ENCODE measurements at places on chromosomes 6 and 20.

DNA sequence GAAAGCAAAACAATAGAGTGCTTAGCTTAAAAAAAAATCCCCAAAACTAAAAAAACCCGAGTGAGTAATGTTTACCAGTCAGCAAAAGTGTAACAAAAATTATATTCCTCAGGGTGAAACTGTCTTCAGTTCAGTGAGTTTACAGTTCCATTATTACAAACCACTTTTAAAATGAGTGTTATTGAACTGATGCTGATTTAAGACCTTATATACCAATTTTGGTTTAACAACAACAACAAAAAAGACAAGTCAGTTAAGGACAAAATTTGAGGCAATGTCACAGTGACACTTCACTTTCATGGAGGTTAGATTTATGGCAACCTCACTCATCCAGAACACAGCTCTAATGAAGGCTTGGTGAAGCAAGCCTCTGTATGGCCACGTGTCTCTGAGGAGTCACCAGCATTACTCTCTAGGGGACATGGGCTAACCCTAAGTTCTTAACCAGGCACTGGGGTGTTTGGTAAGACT lies 630.8 kb downstream of the PHF3 start:
- no peak for DNase-seq

- DNase-seq = no peak
Measured at GRCh38 chr6:149270616-149271015, 46.9 kb upstream of the TAB2 start.

- no peak for DNase-seq
Measured at GRCh38 chr20:3045042-3045815, 623 bp upstream of the MRPS26 start.

- no peak for DNase-seq
Measured at GRCh38 chr6:100468016-100468622, 3.4 kb upstream of the SIM1 start.

DNA sequence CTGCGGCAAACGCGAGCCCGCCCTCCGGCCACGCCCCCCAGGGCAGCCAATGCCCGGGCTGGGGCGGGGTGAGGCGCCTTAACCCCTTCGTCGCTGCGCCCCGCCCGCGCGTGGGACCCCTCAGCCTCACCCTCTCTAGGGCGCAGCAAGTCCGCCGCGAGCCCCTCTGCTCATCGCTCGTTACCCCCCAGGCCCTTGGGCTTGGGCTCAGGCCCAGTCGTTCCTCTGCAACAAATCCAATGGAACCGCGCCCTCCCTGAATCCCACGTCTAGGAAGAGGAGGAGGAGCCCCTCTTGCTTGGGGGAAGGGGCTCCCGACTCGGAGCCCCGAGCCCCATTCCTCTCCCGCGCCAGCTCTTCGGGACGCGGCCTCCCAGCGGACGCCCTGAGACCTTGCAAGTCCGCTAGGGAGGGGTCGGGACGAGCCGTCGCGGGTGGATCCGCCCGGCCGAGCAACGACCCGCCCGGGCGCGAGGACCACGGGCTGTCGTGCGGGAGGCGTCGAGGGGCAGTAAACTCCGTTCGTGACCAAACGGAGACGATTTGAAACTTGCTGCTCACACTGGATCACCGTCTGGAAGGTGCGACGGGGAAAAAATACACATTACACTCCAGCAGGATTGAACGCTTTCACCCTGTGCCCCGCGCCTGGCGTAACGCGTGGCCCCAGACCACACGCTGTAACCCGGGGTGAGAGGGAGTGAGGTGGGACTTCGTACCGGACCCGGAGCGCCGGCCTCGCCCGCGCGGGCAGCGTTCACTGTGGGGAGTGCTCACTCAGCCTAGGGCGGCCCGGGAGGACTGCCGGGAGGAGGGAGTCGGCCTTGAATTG lies 477 bp upstream of the LZTS3 start:
- no peak for DNase-seq

DNA sequence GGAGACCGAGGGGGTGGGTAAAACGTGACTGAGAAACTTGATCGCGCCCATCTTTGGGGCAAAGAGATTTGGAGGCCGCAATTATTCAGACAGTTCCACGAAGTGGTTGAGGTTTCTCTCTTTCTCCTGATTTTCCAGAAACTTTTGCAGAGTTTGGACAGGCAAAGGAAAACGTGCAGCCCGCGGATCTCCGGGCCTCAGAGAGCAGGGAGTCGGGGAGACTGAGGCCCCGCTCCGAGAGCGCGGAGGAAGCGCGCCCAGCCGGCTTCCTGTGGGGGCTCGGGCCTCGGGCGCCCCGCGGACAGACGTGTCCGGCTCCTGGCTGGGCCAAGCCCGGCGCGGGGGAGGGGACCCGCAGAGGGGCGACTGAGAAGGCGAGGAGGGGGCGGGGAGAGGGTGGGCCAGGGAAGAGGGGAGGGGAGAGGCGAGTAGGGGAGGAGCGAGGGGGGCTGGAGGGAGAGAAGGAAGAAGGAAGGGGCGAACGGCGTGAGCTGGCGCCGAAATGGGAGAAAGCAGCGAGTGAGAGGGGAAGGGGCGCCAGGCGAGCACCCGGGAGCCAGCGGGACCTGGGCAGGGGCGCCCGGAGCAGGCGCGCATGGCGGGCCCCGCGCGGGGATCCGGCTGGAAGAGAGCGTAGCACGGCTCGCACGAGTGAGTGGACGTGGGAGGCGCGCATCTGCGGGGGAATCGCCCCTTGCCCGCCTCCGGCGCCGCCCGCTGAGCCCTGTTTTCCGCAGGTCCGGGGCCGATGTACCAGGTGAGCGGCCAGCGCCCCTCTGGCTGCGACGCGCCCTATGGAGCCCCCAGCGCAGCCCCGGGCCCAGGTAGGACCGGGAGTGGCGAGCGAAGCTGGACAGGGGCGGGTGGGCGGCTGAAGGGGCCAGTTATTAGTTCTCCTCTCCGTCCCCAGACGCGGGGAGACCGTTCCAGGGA lies at the start of gene MDFI:
Gene MDFI, plus strand, starts transcription at position 467 of the 933 bp plus-strand sequence. Its CDS starts 282 bp downstream, at position 749.
- DNase-seq = no peak

DNA sequence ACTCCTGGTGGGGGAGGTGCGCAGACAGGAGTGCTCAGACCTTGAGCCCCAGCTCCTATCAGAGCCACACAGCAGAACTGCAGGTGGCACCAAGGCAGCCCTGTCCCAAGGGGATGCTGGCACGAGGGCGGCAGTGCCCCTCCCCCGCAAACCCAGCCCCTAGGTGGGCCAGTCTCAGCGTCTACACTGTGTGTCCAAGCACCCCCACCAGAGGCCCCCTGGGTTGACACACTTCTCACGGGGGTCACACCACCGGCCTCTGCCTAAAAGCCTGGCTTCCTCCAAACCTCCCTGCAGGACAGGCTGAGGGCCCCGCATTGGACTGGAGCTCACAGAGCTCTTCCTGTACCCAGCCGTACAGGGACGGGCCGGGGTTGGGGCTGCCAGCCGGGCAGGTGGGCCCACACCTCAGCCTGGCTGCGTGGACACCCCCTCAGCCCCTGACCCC lies 8.1 kb downstream of the SLC2A4RG start:
- no peak for DNase-seq

DNA sequence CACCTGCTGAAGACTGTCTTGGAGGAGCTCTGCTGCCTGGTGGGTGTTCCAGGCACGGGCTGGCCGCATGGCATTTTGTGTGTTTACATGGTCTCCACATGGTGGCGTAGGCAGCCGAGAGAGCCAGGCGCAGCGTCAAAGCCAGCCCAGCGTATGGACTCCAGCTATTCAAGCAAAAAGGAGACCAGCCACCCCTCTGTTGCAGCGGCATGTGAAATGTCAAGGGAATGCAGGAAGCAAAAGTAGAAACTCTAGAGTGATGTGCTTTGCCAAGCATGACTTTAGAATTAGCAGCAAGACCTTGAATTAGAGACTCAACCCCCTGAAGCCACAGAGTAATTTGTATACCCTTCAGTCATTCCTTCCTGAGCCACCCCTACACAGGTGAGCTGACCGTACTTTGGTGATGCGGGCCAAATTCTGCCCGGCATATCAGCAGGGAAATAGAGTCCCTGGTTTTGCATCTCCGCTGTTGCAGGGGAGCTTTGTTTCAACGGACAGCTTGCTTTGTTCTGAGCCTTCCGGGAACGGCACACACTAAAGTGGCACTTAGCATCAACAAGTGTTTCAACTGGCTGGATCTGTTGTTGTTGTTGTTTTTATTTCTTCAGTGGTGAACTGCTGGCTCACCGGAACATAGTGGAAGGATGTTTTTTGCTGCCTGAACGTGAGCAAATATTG lies 48.5 kb downstream of the FNDC1 start:
- DNase-seq = no peak

Data from NCI-H1436 treated with DMSO at 0.1 percent for 48 hours (cell line).